Left kidney (tissue), 8 donors: ENCODE measurements at places on chromosomes 7 and 10. TPM values are rescaled to one million over a fixed set of nuclear protein-coding genes. Genes with fewer than 3 reads are reported as not detected.

The TMEM176B gene
- polyA plus RNA-seq = 78.4 TPM

The ZNF37A gene
- polyA plus RNA-seq = 24.4 TPM

The PAOX gene
- 6.3 TPM for polyA plus RNA-seq

The CRHR2 gene
- polyA plus RNA-seq = 0.07 TPM

The ANKRD30A gene
- not detected for polyA plus RNA-seq

The METTL27 gene
- polyA plus RNA-seq = 5.1 TPM

The ZNF425 gene
- polyA plus RNA-seq = 8.6 TPM

The SLC26A5 gene
- polyA plus RNA-seq = 0.75 TPM

The KIFBP gene
- 41.6 TPM for polyA plus RNA-seq

- DNase-seq = no peak
Observed at GRCh38 chr7:55252386-55252785, 112.8 kb upstream of the LANCL2 start.

- DNase-seq = peak; percentile 69
Observed at GRCh38 chr7:74027683-74028320, at the start of gene ELN. Gene ELN (plus strand): TSS chr7:74028173. CDS start chr7:74028188, 15 bp downstream.

GRCh38 chr10:48610585-48611093, 5.8 kb upstream of the ARHGAP22 start:
- DNase-seq = no peak

DNA sequence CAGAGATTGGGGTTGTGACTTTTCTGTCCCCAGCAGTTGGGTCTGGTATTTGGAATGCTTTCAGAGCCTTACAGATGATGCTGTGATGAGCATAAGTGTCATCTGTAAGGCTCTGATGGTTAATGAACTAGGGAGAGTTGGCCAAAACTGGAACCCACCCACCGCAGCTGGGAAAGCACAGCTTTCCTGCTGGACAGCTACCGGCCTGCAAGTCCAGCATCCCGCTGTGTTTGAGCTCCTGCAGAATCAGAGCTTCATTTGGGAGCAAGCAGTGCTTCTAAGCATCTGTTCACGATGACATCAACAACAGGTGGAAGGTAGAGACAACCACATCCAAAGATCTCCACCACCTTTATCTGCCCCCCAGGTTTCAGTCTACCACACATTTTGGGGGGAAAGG, 11.7 kb downstream of the UCN3 start:
- no peak for DNase-seq

DNA sequence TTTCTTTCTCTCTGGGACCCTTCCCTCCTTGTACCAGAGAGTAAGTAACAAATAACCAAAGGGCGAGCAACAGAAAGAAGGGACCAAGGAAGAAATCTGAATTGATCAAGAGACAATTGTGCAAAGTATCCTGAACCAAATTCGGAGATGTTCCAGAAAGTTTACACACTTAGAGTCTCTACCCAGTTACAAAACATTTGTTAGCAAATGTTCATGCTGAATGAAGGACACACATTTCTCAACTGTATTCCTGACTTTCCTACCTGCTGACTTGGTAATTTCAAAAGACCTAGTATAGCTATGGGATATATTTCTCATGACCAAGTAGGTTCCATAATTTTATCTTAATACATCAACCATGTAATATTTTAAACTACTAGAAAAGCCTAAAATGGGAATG, 37.4 kb downstream of the LYZL1 start:
- DNase-seq = no peak

- no peak for DNase-seq
Observed at GRCh38 chr10:120980279-120981255, 129.4 kb downstream of the WDR11 start.

- peak; percentile 20 for DNase-seq
Observed at GRCh38 chr7:1505731-1506550, 1.8 kb upstream of the INTS1 start.

GRCh38 chr7:134462337-134462925, 3.5 kb upstream of the AKR1B1 start:
- no peak for DNase-seq

DNA sequence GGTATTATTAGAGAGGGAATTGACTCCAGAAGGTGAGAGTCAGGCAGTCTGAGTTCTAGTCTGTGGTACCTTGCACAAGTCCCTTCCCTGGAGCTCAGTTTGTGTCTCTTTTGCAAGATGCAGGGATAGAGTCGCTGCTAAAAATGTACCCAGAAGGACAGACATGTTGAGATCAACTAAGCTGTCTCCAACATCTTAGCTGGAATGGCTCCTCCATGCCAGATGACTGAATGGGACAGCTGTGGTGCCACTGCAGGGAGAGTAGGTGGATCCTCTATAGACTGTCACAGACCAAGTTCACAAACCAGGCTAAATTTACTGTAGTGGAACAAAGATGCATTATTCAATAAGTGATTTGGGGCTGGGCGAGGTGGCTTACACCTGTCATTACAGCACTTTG, 120.1 kb downstream of the NEURL1 start:
- no peak for DNase-seq

DNA sequence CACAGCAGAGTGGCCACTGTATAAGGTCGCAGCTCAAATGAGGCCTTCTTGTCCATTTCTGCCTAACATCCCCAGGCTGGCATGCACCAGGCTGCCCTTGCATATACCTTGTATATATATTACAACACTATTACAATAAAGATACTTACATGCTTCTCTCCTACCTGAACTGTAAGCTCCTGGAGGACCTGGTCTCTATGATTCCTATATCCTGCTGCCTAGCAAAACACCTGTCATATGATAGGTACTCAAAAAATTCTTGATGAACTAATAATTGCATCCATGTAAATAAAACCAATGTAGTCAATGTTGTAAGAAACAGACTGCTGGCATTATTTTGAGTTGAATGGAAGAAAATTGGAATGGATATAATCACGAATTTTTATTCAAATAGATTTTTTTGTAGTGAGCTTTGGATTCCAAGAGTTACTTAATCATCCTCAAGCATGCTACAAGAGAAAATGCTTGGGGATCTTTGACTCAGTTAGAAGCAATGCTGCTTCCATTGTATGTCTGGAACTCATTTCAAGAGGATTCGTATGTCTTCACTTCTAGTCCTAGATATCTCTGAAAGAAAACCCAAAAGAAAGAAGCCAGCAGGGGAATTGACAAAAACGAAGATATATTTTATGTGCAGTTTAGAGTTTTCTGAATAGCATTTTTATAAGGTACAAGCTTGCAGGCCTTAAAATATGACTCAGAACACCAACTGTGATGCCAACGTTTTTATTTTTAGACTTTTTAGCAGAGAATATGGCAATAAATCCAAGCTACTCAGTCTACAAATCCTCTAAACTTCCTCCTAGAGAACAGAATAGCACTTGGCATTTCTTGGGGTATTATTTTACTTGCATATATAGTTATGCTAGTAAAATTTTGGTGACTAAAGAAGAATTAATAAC, 53.1 kb downstream of the OSBPL3 start:
- DNase-seq = no peak

- no peak for DNase-seq
Observed at GRCh38 chr7:39413636-39414223, 152.5 kb upstream of the YAE1 start.

- DNase-seq = peak; percentile 75
Observed at GRCh38 chr10:123583639-123584418, 82.3 kb upstream of the GPR26 start.

- no peak for DNase-seq
Observed at GRCh38 chr10:67770537-67770936, 67.5 kb downstream of the DNAJC12 start.

GRCh38 chr7:4738711-4739527, 36.5 kb upstream of the AP5Z1 start:
- no peak for DNase-seq

DNA sequence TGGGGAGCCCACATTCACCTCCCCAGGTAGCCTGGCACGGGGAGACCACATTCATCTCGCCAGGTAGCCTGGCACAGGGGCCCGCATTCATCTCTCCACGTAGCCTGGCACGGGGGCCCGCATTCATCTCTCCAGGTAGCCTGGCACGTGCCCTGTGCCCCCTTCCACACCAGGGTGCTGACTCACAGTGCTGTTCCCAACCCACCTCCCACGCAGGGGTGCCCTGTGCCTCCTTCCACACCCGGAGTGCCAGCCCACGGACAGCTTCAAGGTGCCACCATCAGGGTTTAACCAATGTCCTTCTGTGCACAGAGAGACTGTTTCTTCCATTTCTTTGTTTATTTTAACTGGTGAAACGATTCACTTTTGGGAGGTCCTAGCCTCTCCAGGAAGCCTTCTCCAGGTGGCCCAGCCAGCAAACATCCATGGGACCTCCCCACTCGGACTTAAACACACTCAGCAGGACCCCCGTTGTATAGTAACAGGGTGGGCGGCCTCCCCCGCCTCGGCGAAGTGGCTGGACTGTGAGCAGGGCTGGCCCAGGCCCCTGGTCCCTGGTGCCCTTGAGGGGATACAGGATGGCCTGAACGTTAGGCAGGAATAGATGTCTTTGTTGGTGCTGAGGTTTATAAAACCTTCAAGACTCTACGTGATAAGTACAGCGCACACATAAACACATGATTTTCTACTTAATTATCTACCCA, 41.1 kb upstream of the FOXL3 start:
- DNase-seq = no peak

GRCh38 chr10:49645871-49646870, 32.3 kb downstream of the CHAT start:
- DNase-seq = no peak

GRCh38 chr7:131141443-131141967, 186.2 kb upstream of the MKLN1 start:
- DNase-seq = no peak

GRCh38 chr10:46299536-46300369, 13.0 kb downstream of the ANTXRL start:
- peak; percentile 20 for DNase-seq

DNA sequence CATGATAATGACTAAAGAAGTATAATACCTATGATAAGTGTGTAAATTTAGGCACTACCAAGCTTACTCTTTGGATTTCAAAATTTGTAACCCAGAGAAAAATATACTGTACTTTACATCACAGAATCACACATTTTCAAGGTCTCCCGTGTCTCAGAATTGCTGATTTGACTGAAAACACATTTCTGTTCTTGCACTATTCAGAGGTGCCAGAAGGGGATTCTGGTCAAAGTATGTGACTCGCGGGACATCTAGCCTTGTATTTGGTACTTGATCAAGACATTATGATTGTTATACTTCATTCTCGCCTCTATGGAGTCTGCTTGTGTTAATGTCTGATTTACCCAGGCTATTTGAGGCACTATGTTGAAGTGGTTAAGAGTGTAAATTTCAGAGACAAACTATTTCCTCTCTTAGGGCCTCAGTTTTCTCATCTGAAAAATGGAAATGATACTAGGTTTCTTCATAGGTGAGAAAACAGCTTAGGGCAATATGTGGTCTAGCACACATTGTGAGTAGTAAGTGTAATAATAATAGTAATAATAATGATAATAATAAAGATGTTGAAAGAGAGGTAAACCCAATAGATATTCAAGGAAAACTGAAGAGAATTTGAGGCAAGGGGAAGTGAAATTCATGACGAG, 320.4 kb downstream of the RNLS start:
- DNase-seq = no peak

- DNase-seq = no peak
Observed at GRCh38 chr10:3530783-3531645, 254.0 kb downstream of the KLF6 start.

DNA sequence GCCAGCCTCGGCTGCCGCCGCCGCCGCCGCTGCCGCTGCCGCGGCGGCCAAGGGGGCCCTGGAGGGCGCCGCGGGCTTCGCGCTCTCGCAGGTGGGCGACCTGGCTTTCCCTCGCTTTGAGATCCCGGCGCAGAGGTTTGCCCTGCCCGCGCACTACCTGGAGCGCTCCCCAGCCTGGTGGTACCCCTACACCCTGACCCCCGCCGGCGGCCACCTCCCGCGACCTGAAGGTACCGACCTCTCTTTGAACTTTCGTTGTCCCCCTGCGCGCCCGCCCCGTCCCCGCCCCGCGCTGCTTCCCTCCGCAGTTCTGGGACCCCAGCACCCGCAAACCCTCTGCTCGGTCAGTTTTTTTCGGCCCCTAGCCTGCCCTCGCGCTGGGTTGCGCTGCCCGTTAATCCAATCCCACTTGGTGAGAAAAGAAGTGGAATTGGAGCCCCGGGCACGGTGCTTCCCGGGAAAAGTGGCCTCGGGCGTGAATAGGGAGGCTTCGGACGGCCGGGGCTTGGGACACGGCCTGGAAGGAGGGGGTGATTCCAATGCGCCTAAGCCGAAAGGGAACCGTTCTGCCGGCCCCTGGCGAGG, 543 bp downstream of the HMX3 start:
- DNase-seq = no peak
